Activated CD4-positive, alpha-beta T cell treated with anti-CD3 and anti-CD28 coated beads for 24 hours (primary cell): ENCODE measurements at places on chromosomes 5 and 9.

DNA sequence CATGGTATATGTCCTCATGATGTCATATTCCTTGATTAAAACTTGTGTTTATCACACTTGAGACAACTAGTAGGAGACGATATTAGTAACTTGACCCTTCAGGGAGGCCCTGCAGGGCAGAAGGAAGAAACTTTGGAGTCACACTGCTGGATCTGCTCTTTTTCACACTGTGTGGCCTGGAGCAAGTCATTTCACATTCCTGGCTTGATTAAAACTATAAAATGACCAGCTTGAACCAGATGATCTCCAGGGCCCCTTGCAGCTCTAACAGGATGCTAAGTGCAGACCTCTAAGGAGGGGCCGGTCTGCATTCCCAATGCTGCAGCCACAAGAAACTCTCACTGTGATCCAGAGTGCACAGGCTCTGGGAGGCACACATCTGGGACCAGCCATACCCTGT lies 146.4 kb upstream of the ZNF366 start:
- DNase-seq, result no peak

DNA sequence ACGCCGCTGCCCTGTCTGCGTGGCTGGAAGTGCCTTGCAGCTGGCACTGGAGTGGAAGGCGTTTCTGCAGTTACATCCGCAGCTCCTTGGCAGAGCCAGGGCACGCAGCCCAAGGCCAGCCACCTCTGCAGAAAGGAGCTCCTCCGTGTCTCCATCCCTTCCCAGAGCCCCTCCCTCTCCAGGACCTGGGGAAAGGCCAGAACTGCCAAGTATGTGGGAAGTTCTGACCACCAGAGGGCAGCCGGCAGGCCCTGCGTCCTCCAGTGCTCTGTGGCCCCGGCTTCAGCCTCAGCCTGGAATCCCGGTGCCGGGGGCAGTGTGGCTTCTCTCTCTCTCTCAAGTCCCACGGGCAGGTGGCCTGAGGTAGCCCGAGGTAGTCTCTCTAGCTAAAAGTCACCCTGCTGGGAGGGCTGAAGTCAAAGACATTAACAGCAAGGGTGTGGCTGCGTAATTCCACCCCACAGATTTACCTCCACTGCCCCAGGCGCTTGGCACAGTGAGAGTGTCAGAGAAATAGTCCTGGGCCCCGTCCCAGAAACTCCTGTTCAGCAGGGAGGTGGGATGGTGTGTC lies 101.7 kb upstream of the FCN2 start:
- DNase-seq, result no peak

DNA sequence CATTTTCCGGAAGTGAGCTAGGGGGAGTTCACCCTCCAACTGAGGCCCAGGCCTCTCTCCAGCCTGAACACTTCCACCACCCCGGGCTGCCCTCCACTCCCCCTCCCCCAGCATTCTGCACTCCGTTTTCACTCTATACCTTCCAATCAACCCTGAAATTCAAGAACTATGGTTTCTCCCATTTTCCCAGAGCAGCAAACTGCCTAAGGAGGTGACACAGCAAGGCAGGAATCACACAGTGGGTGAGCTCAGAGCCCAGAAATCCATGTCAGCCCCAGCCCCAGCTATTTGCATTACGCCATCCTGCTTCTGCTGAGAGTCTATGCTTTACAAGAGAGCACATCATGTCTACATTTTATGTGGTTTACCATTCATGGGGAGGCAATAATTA lies 11.9 kb downstream of the MSX2 start:
- DNase-seq, result no peak

DNA sequence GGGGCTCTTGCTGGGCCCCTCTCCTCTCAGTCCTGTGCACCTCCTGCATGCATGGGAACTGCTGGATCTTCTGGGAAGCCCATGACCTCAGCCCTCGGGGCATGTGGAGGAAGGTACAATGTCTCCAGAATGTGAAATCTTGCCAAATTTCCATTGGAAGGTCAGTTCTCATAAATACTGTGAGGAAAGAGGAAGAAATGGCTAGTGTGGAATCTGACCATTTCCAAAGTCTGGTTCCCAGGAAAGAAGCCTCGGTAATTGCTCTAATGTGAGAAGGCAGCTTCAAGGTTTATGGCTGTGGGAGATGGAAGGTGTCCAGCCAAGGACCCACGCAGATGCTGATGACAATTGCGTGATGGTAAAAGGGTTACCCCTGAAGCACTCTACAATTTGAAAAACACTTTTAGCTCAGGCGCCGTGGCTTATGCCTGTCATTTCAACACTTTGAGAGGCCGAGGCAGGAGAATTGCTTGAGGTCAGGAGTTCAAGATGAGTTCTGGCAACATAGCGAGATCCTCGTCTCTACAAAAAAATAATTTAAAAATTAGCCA lies 8.1 kb upstream of the IL17B start:
- no peak for DNase-seq

- DNase-seq, result no peak
These were observed 104.9 kb upstream of the CDH10 start for GRCh38 chr5:24749701-24750100.

DNA sequence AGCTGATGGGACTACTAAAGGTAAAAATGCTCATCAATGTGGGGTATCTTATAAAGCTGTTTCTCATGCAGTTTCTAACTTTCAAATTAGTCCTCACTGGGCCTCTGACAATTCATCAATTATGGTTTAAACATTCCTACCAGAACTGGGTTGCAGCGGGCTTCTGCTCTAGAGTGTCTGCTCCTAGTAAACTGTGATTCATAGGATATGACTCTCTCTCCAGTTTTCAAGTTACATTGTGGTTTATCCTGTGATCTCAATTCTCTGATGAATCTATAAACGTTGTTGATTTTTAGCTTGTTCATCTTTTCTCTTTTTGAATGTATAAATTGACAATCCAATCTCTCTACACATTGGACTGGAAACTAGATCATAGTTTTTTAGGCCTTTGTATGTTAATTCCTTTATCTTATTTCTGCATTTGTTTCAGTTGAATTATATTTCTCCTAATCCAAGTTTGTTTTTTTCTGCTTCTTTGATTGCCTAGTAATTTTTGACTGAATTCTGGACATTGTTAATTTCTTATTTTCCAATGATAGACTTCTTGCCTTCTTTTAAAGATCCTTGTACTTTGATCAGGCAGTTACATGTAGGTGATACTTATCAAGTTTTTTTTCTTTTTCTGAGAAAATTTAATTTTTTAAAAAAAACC lies 822.6 kb downstream of the TLE1 start:
- no peak for DNase-seq

- no peak for DNase-seq
These were observed 152.9 kb downstream of the CDC42SE2 start for GRCh38 chr5:131416729-131417128.

DNA sequence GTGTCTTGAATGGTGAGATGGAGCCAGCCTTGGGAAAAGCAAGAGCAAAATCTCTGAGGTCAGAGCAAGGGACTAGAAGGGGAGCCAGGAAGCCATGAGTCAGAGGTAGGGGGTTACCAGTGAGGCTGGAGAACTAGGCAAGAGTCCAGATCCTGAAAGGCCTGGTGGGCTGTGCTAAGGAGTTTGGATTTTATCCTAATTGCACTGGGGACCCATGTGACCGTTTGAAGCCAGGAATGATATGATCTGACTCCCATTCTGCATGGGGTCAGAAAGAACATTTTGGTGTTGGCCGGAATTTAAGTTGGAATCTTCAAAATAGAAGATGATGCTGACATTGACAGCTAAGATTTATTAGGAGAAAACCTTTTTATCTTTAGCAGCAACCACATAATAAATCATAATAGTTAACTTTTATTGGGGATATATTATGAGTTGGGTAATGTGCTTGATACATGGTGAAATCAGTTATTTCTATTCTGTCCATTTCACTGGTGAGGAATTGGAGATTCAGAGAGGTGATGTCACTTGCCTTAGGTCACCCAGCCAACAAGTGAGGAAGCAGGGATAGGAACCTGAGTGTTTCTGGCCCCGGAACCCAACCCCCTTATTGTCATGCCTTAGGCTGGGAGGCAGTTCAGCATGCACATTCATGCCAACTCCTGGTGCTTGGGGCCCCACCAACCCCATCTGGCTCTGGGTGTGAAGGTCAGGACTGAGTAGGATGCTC lies 61.5 kb upstream of the RARS1 start:
- no peak for DNase-seq

DNA sequence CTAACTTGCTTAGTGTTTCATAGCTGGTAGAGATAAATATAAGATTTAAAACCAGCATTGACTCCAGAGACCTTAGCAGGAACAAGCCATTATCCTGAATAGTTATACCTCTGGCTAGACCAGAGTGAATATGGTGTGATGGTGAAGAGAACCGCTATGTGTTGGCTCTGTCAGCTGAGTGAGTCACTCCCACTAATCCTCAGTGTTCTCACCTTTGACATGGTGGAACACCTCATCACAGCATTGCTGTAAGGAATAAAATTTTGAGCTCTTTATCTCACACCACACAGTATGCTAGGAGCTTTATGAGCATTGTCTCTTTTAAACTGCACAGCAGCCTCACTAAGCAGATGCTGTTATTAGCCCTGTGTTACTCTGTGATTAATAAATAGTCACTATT lies 90.7 kb upstream of the DHFR start:
- DNase-seq, result no peak

DNA sequence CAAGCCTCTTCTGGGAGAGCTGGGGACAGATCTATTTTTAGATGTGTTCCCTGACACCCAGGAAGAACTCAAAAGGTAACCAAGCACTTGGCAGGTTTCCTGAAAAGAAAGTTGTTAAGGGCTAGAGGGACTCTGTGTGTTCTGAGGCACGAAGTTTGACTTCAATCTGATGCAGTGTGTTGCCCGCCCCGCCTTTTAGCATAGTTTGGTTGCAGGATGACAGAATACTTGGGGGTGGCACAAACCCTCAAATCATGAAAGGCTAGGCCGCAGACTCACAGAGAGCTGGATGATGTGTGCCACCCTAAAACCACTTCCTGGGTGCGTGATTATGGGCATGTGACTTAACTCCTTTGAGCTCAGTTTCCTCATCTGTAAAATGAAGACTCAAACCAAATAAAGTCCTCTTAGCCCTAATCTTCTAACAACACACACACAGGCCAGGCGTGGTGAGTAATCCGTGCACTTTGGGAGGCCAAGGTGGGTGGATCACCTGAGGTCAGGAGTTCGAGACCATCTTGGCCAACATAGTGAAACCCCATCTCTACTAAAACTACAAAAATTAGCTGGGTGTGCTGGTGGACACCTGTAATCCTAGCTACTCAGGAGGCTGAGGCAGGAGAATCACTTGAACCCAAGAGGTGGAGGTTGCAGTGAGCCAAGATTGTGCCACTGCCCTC lies 12.8 kb upstream of the NDFIP1 start:
- peak; percentile 66 for DNase-seq

GRCh38 chr5:66793049-66793448 lies 196.9 kb downstream of the MAST4 start:
- DNase-seq, result no peak

- no peak for DNase-seq
These were observed 110.5 kb upstream of the KLF4 start for GRCh38 chr9:107600060-107600573.

GRCh38 chr5:10250806-10251276 lies 761 bp downstream of the CCT5 start:
- no peak for DNase-seq

GRCh38 chr5:159178978-159179377 lies 30.4 kb downstream of the RNF145 start:
- no peak for DNase-seq

DNA sequence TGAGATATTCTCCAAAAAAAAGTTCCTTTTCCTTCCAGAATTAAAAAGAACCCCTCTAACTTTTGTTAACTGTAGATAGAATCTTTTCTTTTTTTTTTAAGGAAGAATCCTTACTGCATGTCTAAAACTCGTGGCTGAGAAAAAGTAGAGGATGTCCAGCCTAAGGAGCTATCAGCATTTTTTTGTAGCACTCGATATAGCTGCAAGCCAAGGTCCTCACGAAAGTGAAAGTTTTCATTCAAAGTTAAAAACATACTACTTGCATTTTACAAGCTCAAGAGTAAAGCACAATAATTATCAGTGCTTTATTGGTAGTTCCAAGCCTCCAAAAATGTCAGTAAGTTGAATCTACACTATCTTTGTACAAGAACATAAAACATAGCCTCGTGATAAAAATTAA lies 28.7 kb upstream of the ZSWIM6 start:
- no peak for DNase-seq

GRCh38 chr9:76725011-76725546 lies 39.2 kb upstream of the PCA3 start:
- no peak for DNase-seq

- no peak for DNase-seq
These were observed 146.2 kb upstream of the KLF4 start for GRCh38 chr9:107635803-107636174.

- no peak for DNase-seq
These were observed 8.4 kb downstream of the SLC1A3 start for GRCh38 chr5:36614657-36615308.

DNA sequence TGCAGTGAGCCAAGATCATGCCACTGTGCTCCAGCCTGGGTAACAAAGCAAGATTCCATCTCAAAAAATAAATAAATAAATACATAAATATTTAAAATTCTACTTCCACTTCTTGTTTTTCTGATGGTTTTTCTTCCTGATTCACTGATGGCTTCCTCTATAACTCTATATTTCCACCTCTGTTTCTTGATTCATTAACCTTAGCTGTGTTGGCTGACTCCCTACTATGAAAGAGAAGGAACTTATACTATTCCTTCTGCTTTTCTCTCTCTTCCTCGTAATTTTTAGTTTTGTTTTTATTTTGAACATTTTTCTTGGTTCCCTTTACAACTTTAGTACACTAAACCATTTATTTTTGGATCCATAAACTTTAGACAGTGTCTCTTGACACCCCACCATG lies 103.5 kb downstream of the MAMDC2 start:
- no peak for DNase-seq

DNA sequence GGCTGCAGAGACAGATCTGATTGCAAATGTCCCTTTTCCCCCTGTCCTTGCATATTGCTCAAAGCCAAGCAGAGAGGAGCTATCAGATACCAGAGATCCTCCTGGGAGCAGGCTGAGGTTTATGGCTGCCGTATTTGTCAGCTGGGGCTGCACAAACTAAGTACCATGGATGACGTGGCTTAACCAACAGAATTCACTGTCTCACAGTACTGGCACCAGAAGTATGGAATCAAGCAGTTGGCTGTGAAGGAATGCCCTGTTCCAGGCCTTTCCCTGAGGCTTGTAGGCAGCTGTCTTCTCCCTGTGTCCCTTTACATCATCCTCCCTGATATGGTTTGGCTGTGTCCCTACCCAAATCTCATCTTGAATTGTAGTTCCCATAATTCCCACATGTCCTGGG lies 2.6 kb downstream of the CFAP90 start:
- DNase-seq, result no peak

DNA sequence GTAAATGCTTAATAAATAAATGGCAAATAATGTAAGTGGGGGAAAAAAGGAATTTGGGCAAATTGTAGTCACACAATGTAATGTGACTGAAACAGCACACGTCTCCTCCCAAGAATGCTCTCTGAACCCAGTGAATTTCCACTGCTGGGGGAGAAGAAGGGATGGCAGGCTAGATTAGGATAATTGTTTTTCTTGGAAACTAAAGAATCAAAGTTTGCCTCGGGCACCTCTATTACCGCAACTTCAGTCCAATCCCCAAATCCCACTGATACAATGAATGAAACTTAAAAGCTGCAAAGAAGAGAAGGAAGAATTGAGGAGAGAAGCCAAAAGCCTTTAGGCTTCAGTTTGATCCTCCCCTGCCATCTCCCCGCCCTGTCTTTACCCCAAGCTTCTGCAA lies 423.2 kb upstream of the PAPPA start:
- no peak for DNase-seq

GRCh38 chr5:116303340-116303739 lies 218.5 kb downstream of the COMMD10 start:
- no peak for DNase-seq
